ENCODE measurements at places on chromosomes 7 and 10.
A peak's percentile ranks its signal among the peaks of the same experiment; 100 is the strongest.

- no peak for DNase-seq
Measured at GRCh38 chr7:87220734-87221215, 1.2 kb upstream of the TMEM243 start.

DNA sequence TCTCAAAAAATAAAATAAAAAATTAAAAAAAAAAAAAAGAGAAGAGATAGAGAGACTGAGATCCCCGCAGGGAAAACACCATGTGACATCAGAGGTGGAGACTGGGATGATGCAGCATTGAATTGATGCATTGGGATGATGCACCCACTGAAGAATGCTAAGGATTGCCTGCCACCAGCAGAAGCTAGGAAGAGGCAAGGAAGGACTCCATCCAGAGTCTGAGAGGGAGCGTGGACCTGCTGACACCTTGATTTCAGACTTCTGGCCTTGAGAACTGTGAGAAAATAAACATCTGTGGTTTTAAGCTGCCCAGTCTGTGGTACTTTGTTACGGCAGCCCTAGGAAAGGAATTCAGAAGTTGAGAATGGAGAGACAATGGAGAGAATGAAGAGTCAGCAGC lies 89.8 kb upstream of the PRPS1L1 start:
- DNase-seq: no peak

DNA sequence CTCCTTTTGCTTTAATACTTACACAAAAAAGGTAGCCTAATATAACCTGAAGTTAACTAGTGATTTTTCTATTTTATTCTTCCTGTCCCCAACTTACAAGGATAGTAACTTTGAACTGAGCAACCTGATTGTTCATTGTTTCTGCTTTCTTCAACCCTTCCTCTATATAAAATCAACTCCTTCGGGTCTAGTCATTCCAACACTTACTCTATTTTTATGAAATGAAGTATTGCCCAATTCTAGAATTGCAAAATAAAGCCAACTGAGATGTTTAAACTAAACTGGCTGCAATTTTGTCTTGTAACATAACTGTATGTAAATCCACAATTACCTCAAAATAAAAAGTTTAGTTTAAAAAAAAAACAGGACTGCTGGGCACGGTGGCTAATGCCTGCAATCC lies 20.3 kb upstream of the DNA2 start:
- DNase-seq: no peak

DNA sequence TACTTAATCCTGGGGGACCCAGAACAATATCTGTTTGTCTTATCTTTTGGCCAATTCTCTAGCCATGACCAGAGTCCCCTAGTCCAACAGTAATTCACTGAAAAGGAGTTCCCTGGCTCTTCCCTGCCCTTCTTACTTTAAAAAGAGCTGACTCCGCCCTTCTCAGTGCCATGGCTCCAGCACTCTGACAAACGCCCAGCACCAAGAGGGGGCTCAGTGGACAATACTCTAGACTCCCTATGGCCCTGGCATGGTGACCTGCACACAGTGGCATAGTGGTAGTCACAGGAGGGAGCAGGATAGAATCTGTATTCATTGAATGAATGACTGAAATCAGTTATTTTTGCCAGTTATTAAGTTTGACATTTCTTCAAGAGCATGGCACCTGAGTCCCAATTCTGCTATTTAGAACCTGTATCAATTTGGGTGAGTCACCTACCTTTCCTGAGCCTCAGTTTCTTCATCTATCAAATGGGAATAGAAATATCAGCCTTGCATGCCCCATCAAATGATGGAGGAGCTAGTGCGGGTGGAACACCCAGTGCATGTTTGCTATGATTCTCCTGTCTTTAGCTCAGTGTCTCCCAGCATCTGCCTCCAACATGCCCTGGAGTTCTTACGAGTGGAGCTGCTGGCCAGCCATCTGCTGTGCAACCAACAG lies 69.4 kb downstream of the CLEC2L start:
- DNase-seq: no peak

GRCh38 chr10:113762083-113762482 lies 10.6 kb downstream of the PLEKHS1 start:
- no peak for DNase-seq

GRCh38 chr7:128807191-128807590 lies 15.4 kb downstream of the CCDC136 start:
- DNase-seq: no peak

DNA sequence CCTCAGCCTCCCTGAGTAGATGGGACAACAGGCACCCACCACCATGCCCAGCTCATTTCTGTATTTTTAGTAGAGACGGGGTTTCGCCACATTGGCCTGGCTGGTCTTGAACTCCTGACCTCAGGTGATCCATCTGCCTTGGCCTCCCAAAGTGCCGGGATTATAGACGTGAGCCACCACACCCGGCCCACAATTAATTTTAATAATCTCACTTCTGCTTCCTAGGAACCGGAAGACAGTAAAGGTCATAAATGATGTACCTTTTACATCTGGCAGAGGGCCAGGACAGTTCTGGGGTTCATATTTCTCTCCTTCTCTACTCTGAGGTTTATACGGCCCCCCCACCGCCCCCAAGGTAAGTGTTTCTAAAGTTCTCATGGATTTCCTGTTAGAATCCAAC lies 31.2 kb upstream of the AOAH start:
- DNase-seq: peak; percentile 22

DNA sequence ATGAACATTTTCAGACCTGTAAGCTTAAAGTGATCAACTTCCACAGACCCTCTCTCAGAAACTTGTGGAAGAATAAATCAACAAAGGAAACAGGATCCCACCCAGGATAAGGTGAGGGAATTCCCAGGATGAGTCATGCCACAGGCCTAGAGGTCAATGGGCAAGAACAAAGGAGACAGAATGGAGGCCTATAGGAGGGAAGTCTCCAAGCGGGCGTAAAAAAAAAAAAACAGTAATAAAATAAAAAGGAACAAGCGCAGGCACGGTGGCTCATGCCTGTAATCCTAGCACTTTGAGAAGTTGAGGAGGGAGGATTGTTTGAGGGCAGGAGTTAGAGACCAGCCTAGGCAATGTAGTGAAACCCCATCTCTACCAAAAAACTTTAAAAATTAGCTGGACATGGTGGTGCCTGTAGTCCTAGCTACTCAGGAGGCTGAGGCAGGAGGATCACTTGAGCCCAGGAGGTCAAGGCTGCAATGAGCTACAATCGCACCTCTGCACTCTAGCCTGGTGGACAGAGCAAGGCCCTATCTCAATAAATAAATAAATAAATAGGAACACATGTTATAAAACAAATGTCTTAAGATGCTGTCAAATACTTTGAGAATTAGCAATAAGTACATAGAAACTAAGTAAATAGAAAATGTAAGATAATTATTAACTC lies 8.4 kb downstream of the SORBS1 start:
- DNase-seq: no peak

DNA sequence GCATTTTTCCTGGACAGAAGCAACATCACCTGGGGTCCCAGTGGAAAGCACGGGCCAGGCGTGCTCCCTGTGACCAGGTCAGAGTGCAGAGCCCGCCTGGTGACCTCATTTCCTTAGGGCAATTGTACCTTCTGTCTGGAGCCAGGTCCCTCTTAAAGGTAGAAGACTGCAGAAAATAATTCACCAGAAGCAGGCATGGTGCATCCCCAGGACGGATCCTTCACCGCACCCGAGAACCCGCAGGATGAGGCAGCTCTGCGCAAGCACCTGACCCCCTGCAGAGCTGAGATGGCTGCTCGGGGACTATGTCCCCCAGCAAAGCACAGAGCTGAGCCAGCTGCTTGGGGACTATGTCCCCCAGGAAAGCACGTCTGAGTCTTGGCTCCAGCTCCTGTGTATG lies 557.6 kb downstream of the PTPRN2 start:
- no peak for DNase-seq

GRCh38 chr10:77226452-77226851 lies 411.2 kb downstream of the KCNMA1 start:
- no peak for DNase-seq

- peak; percentile 84 for DNase-seq
Measured at GRCh38 chr7:105808703-105809590, 67.5 kb downstream of the ATXN7L1 start.

- no peak for DNase-seq
Measured at GRCh38 chr7:133029463-133029862, 52.4 kb downstream of the CHCHD3 start.

GRCh38 chr10:113047605-113047962 lies 97.5 kb downstream of the TCF7L2 start:
- DNase-seq: no peak

GRCh38 chr7:24455813-24456525 lies 117.3 kb upstream of the PALS2 start:
- no peak for DNase-seq

GRCh38 chr7:50331564-50332208 lies 27.2 kb downstream of the IKZF1 start:
- peak; percentile 72 for DNase-seq

DNA sequence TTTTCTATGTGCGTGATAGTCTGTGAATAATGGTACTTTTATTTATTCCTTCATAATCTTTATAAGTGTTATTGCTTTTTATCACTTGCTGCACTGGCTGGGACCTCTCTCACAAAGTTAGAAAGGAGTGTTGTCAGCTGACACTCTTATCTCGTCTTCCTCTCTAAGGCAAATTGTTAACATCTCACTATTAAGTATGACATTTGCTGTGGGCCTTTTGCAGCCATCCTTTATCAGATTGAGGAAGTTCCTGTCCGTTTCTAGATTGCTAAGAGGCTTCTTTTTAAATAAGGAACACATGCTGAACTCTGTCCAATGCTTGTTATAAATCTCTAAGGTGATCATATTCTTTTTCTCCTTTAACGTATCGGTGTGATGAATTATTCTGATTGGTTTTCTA lies 27.4 kb upstream of the DIP2C start:
- DNase-seq: no peak

DNA sequence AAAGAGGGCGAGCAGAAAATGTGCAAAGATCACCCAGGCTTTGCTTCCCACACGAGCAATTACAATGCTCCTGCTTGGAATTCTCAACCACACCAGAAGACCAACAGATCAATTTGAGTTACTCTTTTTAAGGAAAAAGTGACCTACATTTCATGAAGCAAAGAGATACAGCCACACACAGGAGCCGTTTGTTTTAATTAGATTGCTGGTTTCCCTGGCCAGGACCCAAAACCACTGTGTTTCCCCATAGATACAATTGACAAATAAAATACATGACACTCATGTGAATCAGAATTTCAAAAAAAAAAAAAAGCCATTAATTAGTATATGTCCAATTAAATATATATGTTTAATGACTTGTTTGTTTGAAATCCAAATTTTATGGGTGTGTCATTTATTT lies 458.3 kb downstream of the PLXDC2 start:
- DNase-seq: no peak

Measured in GM13976 (cell line).